Brain (organoid and tissue), 16 donors: ENCODE measurements at places on chromosomes 1 and 21.
A peak's percentile ranks its signal among the peaks of the same experiment; 100 is the strongest.

DNA sequence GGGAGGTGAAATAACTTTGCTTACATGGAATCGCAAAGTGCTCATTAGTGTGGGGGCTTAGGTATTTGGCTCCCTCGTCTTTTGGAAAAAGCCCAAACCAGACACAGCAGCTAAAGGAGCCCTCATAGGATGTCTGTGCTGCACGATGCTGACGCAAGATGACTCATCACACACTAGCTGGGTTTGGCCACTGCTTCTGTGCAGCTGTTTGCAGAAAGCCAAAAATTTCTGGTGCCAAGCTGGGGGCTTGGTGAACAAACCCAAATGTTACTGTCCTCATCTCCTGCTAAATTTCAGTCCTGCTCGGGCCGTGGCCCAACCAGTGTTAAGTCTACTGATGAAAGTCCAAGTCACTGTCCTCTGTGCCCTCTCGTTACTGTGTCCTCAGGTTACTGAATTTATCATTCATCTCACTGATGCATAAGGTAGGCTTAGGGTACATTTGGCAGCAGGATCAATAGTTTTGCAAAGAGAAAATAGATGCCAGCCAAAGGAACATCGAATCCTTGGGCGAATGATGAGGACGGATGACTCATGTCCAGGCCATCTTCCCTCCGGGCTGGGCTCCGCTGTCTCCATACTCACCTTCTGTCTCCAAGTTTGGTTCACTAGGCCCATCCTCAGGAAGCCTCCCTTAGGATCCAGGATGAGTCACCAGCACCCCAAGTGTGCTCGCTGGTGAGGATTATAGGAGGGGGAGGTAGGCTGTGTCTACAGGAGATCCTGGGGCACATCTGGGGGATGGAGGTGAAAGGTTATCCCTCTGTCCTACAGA, 177.7 kb downstream of the ADSS2 start:
- DNase-seq = peak; percentile 35

- DNase-seq = peak; percentile 30
These were observed at the start of gene SYPL2 for GRCh38 chr1:109466452-109467300. Gene SYPL2 (plus strand): TSS chr1:109466546. CDS start chr1:109466844, 298 bp downstream.

- DNase-seq = no peak
These were observed 51.1 kb upstream of the TARDBP start for GRCh38 chr1:10961300-10961833.

GRCh38 chr1:79839882-79840281, 833.4 kb upstream of the ADGRL4 start:
- no peak for DNase-seq

DNA sequence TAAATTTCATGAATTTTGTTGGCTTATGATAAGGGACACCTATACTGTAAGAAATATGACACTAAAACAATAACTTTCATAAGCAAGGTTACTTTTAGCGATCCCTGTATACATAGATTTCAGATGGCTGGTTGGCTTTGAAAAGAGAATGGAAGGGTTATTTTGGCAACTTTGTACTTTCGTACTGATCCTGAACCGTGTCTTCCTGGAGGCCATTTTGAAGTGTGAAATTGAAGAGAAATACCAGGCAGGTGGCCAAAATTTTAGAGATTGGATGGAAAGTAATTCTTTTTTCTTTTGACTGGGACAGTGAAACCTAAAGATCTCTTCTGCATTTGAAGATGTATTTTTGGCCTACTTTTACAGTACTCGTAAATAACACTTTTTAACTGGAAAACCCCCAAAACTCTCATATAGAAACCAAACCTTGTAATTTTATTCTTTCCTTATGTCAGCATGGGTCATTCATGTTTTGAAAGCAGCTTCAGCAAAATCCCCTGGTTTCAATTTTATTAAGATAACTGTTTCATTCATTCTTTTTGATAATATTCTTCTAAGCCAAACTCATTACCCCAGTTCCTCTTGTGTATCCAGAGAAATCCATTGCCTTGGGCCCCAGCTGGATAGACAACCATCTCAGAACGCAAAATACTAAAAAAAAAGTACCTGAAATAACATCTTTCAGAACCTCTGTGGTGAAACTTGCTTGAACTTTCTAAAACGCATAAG, 38.4 kb upstream of the ZNF281 start:
- DNase-seq = no peak

GRCh38 chr1:226980565-226981385, 40.7 kb downstream of the COQ8A start:
- DNase-seq = no peak

- no peak for DNase-seq
These were observed 4.9 kb upstream of the NID1 start for GRCh38 chr1:236069796-236070195.

- peak; percentile 14 for DNase-seq
These were observed 120.5 kb downstream of the LRRC7 start for GRCh38 chr1:69688193-69688592.

DNA sequence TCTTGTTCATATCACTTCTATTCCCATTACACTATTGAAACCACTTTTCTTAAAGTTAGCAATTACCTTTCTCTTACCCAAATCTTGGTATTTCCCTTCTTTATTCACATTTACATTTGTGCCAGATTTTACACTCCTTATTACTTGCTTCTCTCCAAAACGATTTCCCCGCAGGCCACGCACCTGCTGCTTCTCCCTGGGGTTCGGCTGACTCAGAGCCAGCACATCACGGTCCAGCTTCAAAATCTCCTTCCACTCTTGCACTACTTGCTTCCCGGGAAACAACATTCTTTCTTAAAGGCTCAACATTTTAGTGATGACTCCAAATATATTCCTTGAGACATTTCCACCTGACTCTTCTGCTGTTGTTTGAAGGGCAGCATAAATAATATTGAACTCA, 20.7 kb downstream of the LHX9 start:
- DNase-seq = no peak

DNA sequence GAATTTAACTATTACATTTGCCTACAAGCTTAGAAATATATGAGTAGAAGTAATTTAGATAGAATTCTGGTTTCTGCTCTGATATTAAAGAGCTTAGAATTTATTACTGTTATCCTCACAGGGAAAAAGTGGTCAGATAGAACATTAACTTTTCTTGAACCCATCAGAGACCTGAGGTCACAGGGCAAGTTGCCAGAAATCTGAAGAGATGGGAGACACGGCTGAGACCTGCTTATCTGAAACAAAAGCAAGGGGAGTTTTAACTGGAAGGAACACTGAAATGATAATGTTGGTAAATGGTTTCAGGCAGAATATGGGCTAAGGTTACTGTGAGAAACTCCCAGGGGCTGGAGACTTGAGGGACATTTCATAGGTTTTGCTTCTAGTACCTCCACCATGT, 28.0 kb upstream of the USP25 start:
- DNase-seq = no peak

DNA sequence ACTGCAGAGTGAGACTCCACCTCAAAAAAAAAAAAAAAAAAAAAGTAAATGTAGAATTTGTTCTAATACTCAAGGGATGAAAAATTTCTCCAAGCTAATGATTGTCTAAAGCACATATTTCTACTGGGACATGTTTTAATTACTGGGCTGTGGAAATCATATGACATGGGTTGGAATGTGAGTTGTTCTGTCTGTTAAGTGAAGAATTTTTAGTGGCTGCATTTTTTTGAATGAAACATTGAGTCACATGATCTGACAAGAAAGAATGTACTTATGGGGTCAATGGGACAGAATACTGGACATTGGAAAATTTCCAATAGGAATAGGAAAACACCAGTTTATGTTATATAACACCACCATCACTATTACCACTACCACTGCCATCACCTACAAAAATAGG, 123.8 kb upstream of the IVNS1ABP start:
- no peak for DNase-seq

GRCh38 chr1:43587594-43587993, 56.9 kb downstream of the PTPRF start:
- DNase-seq = no peak

DNA sequence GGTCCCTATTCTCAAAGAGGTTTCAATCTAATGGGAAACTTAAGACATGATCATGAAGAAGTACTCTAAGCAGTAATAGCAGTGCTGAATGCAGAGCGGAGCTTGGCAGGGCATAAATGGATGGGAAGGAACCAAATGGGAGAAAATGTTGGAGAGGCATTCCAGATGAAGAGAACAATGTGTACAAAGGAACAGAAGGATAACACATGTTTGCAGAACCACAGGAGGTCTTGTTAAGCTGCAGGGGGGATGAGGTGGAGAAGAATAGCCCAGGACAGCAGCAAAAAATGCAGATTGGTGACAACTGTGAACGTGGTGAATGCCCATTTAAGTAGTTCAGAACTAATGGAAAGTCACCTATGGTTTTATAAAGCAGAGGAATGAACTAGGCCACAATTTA, 99.1 kb downstream of the ASTN1 start:
- no peak for DNase-seq

DNA sequence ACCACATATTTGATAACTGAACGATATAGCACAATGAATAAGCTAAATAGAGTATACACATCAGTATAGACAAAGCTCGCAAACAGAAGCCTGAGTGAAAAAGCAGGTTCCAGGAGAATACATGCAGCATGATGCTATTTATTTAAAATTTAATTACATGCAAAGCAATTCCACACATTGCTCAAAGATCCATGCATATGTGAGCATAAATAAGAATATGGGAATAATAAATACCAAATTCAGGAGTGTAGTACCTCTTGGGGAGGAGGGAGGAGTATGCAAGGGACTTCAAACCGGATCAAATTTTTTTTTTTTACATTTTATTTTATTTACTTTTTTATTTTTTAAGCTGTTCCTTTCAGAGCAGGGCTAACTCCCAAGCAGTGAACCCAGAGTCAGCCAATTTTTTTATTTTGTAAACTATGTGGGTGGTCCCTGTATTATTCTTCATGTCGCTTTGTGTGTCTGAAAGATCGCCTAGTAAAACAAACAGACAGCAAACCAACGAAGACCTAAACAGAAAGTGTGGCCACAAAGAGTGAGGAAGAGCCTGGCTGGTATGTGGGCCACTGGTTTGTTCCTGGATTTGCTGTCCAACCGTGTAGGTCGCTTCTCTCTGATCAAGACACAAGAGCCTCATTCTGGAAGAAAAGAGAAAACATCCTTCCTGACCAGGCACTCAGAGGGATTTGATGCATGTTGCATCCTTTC, 4.2 kb upstream of the SHISAL2A start:
- DNase-seq = no peak

DNA sequence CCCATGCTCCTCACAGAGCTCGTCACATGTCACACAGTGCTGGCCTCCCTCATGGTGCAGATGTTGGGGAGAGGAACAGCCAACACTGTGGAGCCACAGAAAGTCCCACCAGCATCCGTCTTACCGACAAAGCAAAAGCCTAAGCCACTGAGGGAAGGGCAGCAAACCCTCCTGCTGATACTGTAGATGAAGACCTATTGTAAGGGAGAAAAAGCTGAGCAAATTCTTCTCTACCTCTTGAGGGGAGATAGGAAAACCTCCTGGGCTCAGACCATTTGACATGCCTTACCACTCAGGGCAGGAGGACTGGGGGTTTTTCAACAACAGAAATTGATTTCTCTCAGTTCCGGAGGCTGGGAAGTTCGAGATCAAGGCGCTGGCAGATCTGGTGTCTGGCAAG, 95.9 kb downstream of the WDR64 start:
- DNase-seq = no peak

DNA sequence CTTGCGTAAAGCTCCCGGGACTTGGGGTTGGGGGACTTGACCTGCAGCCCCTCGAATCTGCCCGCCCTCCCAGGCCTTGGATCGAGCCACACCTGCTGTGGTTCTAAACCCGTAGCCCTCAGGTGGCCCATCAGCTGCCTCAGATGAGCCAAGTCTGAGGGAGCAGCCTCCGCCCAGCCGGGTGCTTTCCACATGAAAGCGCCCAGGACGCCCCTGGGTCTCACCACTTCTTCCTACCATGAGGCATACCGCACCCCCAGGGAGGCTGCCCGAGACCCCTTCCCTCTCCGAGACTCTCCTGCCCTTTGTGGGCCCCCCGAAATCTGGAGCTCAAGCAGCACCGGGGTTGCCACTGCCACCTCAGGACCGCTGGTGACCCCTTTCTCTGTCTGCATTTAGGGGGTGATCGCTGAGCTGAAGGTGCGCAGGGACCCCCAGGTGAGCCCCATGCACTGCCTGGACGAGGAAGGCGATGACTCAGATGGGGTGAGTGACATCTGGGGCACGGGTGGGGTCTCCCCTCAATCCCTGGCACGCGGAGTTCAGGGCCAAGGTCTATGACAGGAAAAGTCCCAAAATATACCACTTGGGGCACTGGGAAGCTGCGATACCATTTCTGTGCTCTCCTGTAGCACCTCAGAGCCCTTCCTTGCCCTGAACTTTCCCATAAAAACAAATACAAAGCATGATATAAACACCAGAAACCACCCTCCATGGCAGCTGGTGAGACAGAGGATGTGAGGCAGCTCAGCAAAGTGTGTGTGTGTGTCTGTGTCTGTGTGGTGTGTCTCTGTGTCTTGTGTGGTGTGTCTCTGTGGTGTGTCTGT, 68.5 kb downstream of the SLC19A1 start:
- no peak for DNase-seq

DNA sequence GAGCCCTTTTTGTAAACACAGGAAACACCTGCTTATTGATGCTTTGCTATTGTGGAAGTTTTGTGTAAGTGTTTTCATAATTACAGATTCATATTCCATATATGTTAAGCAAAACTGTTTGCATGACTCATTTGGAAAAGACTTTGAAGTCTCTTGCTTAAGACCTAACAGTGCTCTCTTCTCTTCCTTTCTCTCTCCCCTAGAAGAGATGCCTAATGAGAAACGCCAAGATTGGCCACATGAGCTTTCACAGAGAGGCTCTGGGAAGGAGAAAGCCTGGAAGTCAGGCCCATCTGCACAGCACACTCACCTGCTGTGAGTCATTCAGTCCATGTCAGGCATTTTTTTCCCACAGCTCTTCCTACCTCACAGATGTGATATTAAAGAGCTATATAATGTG, 101.6 kb upstream of the PALMD start:
- no peak for DNase-seq

- DNase-seq = no peak
These were observed 135.7 kb upstream of the TIAM1 start for GRCh38 chr21:31479714-31480113.

- no peak for DNase-seq
These were observed 660.7 kb downstream of the PTPRU start for GRCh38 chr1:29896791-29897714.
